ENCODE measurements at places on chromosomes 5 and 9.

- DNase-seq = no peak
These were observed 64.5 kb downstream of the ENTREP1 start for GRCh38 chr9:69389437-69389995.

- DNase-seq = no peak
These were observed 52.0 kb downstream of the SLC44A1 start for GRCh38 chr9:105296445-105296844.

DNA sequence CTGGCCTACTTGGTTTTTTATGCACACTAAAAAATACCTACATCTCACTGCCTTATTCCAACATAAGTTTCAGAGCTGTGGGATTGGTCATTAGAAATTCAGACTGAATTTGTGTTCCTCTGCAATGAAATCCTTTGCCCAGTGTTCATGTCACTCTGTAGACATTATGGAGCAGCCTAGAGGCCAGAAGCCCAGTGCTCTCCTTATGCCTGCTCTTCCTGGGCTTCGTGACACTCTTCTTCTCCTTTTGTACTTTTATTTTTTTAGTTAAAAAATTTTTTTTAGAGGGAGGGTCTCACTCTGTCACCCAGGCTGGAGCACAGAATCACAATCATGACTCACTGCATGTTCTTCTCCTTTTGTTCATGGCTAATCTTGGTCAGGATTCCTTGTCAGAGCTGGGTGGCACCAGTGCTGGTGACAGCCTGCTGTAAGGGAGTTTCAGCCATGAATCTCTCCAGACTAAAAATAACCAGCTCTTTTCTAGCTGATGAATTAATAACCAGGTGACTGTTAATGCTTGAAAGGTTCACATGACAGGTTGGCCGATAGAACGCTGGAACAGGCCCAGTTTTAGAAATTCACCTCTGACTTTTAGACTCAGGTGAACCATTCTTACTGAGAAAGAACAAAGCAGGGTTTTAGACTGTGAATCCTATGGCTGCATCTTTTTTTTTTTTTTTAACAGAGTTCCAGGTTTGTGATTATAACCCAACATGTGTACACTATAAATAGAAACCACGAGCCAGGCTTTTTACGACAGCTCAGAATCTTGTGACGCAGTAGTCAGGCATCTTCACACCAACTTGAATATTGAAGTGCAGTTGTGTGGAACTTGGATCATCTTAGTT lies 34.1 kb upstream of the C5orf47 start:
- DNase-seq = no peak

GRCh38 chr5:36722900-36723299 lies 116.5 kb downstream of the SLC1A3 start:
- no peak for DNase-seq

DNA sequence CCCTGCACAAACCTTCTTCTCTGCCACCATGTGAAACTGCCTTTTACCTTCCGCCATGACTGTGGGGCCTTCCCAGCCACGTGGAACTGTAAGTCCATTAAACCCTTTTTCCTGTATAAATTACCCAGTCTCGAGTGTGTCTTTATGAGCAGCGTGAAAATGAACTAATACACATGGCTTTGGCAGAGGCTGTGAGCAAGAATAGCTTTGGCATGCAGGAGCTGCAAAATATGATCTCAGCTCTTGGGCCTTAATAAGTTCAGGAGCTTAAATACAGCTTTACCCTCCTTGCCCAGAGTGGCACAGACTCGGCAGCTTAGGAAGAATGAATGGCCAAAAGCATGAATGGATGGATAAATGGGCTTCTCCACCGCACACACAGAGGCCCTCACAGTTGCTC lies 15.7 kb upstream of the SLC36A1 start:
- DNase-seq = no peak
